ENCODE measurements at places on chromosomes 2 and 18.

DNA sequence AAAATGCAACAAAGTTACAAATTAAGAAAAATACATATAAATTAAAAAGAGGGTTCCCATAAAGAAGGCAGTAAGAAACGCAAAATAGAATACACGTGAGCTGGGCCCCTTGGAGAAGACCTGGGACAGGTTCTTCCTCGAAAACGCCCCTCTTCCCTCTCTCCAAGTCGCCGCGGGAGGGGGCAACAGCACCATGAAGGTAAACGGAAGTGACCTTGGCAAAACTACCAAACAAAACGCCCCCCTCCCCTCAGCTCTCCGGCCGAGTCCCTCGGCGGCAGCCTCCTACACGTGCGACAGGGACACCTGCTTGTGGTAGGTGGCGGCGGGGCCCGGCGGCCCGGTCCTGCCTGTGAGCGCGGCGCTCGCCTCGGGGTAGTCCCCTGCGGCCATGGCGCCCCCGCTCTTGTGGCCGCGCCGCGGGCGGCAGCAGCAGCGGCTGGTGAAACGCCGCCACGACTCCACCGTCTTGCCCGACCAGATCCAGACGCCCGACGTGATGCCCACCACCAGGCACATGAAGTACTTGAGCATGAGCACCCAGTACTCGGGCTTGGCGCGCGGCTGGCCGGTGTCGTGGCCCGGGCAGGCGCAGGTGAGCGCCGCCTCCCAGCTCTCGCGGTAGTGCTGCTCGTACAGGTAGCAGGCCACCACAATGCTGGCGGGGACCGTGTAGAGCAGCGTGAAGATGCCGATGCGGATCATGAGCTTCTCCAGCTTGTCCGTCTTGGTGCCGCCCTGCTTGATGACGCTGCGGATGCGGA lies 2.8 kb downstream of the FZD5 start:
- ATAC-seq, result no peak

DNA sequence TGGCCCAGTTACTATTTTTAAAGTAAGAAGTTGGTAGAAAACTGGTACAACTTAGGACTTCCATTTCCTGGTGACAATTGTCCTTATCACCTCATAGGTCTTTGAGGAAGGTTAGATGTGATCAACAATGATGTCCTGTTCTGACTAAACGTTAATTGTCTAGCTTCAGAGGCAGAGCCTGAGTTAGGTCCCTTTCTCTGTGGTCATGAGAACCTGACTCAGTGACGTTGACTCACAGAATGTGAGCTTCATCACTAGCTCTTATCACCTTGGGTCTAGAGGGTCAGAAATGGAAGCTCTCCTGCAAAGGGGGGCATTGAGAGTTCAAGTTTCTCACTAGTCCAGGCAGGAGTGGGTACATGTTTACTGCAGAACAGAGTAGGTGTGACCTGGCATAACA lies 60.6 kb upstream of the ATP8B1 start:
- no peak for ATAC-seq

- no peak for ATAC-seq
Measured at GRCh38 chr2:67246791-67247190, 150.3 kb upstream of the ETAA1 start.

GRCh38 chr2:205364261-205364660 lies 318.0 kb upstream of the NRP2 start:
- ATAC-seq, result no peak

DNA sequence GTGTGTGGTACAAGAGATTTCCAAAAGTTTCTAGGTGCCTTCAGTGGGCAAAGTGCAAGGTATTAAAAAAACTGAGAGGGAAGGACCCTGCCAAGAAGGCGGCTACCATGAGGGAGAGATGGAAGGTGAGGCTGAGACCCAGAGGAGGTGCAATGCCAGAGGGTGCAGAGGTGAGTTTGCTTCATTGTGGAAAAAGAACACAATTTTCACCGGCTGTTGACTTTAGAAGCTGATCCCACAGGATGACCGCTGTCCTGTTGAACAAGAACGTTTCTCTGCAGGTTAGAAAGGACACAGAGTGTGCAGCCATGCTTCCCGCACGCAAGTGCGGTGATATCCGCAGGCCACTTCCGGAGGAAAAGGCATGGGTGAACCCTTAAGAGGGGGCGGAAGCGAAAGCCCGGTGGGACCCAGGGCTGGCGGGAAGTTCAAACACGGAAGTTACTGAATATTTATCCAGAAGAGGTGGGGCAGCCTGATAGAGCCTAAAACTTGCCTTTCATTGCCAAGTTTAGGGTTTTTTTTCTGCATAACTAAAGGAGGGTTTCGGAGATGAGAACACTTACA lies 16.6 kb downstream of the SP110 start:
- no peak for ATAC-seq

GRCh38 chr2:8189316-8189715 lies 492.5 kb upstream of the ID2 start:
- no peak for ATAC-seq

- ATAC-seq, result no peak
Measured at GRCh38 chr2:130185896-130186295, 3.8 kb downstream of the MZT2B start.

- no peak for ATAC-seq
Measured at GRCh38 chr18:68034296-68034695, 517.8 kb upstream of the DSEL start.

GRCh38 chr2:198173242-198173641 lies 368.8 kb downstream of the PLCL1 start:
- no peak for ATAC-seq

- ATAC-seq, result no peak
Measured at GRCh38 chr2:23691106-23691470, 235.8 kb downstream of the ATAD2B start.

- ATAC-seq, result no peak
Measured at GRCh38 chr2:226295123-226295522, 504.5 kb downstream of the IRS1 start.

GRCh38 chr2:128410758-128411215 lies 92.1 kb upstream of the HS6ST1 start:
- no peak for ATAC-seq

GRCh38 chr2:119142824-119143223 lies 15.7 kb downstream of the C1QL2 start:
- ATAC-seq, result no peak

GRCh38 chr2:81853341-81853740 lies 1548.8 kb upstream of the LRRTM1 start:
- no peak for ATAC-seq

All from motor neuron (in vitro differentiated cells).